ENCODE measurements at places on chromosomes 5 and 9.
A peak's percentile ranks its signal among the peaks of the same experiment; 100 is the strongest.

DNA sequence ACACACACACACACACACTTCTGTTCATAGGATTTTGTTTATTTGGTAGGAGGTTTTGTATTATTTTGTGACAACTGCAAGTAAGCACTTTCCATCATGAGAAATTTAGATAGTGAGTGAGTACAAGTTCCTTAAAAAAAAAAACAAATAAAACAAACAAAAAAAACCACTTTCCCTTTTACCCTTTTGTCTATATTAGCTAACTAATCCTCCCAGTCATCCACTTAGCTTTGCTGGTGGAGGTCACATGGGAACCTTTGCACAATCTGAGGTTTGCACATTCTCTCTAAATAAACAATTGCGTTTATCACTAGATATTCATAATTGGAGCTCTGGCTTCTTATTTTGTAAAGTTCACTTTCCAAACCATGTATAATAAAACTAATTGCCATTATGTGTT lies 6.8 kb downstream of the ITGA1 start:
- DNase-seq, result no peak

DNA sequence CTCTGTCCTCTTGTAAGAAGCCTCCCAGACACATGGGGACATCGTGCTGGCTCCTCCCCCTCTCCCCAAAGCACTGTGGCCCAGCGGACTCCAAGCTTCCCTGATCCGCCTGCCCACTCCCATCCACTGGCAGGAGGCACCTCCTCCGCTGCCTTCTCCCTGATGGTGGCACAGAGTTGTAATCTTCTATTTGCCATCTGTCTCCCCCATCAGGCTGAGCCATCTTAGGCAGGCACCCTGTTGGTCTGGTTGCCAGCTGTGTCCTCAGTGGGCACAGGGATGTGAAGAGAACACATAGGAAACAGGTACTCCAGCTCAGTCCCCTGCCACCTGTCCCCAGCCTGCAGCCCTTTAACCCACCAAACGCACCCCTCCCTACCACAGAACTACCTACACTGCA lies 5.4 kb upstream of the ZDHHC12 start:
- DNase-seq, result no peak

DNA sequence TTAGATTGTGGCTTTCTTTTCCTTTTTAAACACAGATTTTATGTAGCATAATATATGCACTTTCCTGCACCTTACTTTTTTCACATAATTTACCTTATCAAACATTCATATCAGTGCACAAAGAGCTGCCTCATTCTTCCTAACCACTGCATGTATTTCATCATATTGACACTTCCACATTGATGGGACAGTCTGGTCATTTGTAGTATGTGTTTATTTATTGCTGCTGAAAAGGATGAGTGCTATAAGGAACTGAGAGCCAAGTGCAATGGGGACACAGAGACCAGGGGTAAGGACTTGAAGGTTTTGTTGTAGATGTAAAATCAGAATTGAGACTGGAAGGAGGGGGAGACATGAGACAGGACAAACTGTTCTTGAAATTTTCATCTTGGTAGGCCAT lies 193.8 kb downstream of the SMARCA2 start:
- no peak for DNase-seq

- no peak for DNase-seq
Measured at GRCh38 chr9:72856972-72857623, 95.8 kb downstream of the ALDH1A1 start.

- DNase-seq, result peak; percentile 25
Measured at GRCh38 chr5:98927242-98927988, 1.4 kb downstream of the CHD1 start.

- no peak for DNase-seq
Measured at GRCh38 chr5:76425928-76426804, 23.1 kb downstream of the IQGAP2 start.

- DNase-seq, result no peak
Measured at GRCh38 chr9:70340572-70340971, 73.9 kb downstream of the KLF9 start.

- DNase-seq, result no peak
Measured at GRCh38 chr9:69314547-69314946, 10.5 kb upstream of the ENTREP1 start.

DNA sequence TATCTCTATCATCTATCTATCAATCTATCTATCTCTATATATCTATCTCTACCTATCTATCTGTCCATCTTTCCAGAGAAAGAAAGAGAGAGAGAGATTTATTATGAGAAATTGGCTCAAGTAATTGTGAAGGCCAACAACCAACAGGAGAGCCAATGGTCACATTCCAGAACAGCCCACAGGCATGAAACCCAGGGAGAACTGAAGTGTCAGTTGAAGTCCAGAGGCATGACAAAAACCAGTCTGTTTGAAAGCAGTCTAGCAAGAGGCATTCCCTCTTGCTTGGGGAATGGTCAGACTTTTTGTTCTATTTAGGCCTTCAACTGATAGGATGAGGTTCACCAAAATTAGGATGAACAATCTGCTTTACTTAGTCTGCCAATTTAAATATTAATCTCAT lies 87.6 kb upstream of the PLCXD3 start:
- no peak for DNase-seq

GRCh38 chr5:116453988-116454411 lies 120.6 kb downstream of the SEMA6A start:
- no peak for DNase-seq

GRCh38 chr5:149088686-149089085 lies 25.8 kb upstream of the SH3TC2 start:
- no peak for DNase-seq

DNA sequence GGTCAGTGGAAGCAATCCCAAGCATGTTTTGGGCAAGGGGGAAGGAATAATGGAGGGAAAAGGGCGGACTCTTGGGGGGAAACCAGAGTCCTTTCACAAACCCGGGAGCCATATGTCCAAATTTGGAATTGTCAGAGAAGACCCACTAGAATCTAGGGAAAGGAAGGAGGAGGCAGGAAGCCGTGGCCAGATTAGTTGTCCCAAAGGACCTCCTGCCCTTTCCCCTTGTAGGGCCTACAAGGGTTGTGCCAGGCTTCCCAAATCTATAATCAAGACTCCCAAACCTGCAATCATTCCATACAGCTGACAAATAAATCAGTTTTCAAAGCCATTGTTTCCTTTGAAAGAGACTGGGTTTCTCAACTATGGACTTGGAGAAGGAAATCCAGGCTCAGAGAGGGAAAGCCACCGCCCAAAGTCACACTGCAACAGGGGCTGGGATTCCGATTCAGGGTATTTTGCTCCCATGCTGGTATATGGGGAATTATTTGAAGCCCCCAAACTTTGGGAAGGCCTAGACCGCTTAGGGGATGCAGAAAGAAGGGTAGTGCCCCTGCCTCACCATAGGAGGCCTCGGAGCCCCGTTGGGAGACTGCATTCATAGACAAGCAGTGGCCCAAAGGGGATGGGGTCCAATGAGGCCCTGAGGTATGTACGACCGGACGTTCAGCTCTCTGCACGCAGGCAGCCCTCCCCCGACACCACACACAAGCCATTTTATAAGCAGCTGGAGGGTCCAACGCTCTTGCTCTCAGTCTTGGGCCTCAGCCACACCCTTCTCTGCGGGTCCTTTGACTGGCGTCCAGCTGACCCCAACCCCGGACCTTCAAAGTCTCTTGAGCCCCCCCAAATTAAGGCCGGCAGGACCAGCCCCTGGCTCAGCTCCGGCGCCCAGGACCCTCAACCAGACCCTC lies 815 bp downstream of the ANXA6 start:
- no peak for DNase-seq

GRCh38 chr5:20213803-20214202 lies 225.8 kb upstream of the CDH18 start:
- DNase-seq, result no peak
